ENCODE measurements at places on chromosomes 7 and 10.
A peak's percentile ranks its signal among the peaks of the same experiment; 100 is the strongest.

DNA sequence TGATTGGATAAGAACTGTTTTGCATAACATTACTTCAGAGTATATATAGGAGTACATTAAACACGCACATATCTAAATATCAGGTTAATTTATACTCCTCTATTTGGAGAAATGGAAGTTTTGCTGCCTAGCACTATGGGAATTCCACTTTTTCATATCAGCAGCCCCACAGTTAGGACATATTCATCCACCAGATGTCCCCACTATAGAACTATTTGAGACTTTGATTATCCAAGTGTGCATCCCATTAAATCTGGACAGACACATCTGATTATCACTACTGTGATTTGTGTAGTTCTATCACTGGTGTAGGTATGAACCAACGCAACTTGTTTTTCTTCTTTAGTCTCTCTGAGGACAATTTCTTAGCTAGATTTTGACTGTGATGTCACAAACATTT, 345.7 kb downstream of the THSD7A start:
- DNase-seq: no peak

GRCh38 chr7:18497800-18498199, 2.3 kb downstream of the HDAC9 start:
- no peak for DNase-seq

DNA sequence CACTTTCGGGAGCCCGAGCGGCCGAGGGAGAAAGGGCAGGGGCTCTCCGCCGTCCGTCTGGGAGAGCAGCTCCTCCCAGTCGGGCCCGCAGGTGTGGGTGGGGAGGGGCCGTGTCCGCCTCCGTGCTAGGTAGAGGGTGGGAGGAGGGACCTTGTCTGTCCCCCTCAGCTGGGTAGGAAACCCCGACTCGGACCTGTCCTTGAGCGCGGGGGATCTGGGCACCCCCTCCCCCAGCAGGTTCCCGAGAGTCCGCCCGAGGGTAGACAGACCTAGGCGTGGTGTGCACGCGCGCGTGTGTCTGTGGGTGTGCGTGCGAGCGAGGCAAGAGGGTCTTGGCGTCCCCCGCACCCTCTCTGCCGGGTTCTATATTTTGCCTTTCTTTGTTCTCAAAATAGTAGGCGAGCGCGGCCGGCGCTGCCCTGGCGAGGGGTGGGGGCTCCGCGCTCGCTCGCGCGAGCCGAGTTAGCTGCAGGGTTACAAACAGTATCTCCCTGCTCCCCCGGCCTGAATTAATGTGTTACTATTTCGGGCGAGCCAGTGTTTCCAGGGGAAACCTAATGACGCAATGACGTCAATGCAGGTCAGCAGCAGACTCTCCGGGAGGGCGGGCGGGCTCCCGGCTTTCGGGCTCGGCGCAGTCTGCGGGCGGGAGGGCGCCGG, 73.9 kb upstream of the LEP start:
- peak; percentile 14 for DNase-seq

DNA sequence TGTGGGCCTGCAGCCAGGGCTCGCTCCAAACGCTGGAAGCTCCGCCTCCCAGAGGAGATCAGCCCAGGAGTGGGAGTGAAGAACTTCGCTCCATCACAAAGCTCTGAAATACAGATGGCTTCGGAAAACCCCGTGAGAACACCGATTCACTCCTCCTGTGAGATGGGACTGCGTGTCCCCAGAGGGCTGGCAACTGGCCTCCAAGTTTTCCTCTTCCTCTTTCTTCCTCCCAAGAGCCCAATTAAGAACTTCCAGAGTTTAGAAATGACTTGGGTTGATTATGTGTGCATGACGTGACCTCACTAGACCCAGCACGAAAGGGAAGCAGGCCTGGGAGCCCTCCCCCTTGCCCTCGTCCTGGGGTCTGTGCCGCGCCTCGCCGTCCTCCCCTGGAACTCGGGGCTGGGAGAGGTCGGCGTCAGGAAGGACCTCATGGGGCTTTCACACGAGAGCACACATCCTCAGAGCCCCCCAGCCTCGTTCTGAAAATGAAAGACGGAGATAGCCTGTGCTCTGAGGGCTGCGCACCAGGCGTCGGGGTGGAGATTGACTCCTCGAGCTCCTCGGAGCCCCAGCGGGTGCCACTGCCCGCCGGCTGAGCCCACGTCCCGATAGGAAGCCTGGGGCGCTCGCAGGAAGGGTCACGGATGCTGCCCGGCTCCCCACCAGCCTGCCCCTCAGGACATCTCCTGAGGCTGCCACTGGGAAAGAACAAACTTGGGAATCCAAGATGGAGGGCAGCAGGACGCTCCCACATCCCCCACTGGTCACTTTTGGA, 37.8 kb downstream of the PTPRN2 start:
- DNase-seq: no peak

- no peak for DNase-seq
These were observed 28.7 kb downstream of the PRF1 start for GRCh38 chr10:70573599-70574506.

- no peak for DNase-seq
These were observed 41.6 kb downstream of the JAKMIP3 start for GRCh38 chr10:132107186-132107948.

DNA sequence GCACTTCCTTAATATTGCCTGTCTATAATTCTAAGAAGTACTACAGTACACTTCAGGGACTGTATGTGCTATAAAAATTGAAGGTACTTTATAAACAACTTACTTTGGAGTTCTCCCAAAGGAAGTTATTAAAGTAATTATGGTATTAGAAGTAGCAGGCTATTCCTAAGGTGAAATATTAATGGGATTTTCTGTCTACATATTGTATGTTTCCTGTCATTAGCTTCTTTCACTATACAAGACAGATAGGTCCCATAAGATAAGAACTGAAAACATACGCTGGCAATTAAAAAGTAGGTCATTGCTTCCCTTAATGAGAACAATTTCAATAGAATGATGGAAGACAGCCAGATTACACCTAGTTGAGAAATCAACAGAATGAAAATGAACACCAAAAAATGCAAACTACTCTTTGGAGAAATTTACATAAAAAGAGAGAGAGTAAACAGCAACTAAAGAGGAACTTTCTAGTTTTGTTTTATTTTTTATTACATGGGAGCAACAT, 147.0 kb downstream of the HBP1 start:
- DNase-seq: no peak

GRCh38 chr10:120768227-120768626, 82.9 kb upstream of the WDR11 start:
- DNase-seq: no peak

DNA sequence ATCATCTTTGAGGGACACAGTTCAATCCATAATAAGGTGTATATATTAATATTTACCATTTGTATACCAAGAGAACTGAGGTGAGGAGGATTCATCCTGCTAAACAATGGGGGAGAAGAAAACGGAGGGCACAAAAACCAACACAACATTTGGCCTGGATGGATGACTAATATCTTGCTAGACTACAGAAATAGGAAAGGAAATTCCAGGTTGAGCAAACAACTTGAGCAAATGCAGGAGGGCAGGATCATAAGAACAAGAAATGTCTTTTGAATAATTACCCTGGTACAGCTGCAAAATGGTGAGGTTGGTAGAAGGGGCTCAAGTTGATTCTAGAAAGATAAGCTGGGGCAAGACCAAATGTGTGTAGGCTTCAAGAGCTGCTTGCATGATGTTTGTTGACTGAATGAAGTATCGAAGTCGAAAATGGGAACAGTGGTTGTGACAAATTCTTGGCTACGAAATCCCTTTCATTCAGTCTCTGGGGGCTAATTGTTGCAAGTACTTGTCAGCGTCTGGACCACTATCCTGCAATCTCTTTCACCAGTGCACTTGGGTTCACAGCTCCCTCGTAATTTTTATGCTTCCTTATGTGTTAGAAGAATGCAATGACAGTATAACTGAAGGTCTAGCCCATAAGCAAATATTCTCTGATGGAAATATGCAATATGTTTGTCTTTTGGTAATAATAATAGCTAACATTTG, 176.2 kb downstream of the PTEN start:
- no peak for DNase-seq

DNA sequence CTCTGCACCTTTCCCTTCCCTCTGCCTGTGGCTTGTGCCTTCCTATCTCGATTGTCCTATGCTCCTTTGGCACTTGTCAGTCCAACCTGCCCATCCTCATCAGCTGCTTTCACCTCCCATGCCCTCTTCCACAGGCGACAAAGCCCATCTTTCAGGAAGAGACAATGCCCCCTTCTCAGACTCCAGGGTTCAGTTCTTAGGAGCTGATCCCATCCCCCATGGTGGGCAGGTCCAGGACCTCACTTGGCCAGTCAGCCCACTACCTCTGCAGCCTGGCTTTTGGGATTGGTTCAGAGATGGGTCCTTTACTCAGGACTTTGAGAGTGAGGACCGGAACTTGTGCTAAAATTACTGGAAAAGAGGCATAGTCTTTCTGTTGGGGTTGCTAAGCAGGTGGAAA, 74.0 kb upstream of the NANOS1 start:
- no peak for DNase-seq

DNA sequence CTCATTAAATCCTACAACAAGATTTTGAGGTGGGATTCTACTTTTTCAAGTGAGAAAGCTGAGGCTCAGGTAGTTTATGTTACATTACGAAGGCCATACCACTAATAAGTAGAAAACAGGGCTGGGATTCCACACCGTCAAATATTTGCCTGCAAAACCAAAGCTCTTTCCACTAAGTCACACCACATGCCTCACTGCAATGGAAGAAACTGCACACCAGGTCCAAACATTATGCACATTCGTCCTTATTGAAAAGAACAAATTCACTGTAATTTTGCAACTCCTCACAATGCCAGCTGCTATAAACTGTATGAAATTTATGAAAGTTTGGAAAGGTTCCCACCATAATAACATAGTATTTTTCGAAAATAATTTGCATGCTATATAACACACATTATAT, 66.5 kb downstream of the DGKB start:
- DNase-seq: no peak

DNA sequence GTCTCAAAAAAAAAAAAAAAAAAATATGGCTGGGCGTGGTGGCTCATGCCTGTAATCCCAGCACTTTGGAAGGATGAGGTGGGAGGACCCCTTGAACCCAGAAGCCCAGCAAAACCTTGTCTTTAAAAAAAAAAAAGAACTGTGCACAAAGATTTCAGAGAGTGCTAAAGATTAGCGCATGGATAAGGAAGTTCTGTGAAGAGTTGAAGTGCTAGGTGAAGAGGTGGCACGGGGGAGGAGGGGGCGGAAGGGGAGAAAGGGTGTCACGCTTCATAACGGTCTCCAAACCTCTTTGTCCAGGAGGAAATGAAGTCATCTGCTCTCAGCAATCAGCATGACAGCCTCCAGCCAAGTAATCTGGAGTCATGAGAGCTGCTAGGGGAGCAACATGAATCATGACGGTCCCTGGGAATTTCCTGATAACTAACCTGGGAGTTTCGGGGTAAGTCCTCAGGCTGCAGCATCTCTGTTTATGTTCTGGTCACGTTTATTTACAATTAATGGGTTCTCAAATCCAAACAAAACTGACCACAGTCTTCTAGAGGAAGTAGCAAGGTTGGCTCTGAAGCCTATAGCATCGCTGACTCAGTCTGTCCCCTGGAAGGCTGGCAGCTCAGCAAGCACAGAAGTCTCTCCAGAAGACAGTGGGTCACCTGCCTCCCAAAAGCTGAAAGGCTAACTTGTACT, 1.9 kb upstream of the PLAU start:
- DNase-seq: no peak

GRCh38 chr7:68250143-68250542, 1253.5 kb downstream of the TYW1 start:
- no peak for DNase-seq

GRCh38 chr10:128517167-128517566, 390.9 kb upstream of the MKI67 start:
- DNase-seq: no peak

GRCh38 chr10:122460891-122461293, 461 bp upstream of the HTRA1 start:
- no peak for DNase-seq

DNA sequence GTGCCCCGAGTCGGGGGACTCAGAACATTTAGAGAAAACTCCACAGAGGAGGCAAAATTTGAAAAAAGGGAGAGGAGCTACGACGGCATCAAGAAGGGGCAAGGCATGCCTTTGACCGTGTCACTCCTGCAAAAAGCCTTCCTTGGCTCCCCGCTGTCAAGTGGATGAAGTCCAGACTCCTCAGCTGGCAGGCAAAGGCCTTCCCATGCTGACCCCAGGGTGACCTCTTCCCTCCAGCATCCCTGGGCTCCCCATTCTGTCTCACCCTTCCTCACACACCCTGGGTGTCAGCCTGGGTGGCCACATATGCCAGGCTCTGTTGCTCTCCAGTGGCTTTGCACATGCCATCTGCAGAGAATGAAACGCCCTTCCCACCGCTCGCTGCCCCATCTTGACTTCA, 88.4 kb upstream of the ZMIZ1 start:
- DNase-seq: no peak

DNA sequence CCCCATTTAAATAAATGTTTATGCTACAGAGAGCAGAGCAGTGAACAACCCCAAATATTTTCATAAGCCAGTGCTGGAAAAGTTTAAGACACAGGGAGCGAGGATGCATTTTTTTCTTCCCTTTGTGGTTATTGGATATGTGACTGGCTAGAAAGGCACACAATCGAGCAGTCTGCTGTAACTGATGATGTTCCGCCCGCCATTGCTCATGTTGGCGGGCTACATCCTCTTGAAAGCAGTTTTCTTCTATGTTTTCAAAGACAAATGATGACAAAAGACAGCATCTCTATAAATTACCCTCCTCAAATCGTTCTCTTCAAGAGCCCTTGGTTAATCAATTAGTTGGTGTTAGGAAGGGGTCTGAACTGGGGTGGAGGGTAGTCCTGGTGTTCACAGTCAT, 269.8 kb downstream of the SKAP2 start:
- DNase-seq: no peak

GRCh38 chr10:127398971-127399365, 150.1 kb upstream of the NPS start:
- DNase-seq: no peak

DNA sequence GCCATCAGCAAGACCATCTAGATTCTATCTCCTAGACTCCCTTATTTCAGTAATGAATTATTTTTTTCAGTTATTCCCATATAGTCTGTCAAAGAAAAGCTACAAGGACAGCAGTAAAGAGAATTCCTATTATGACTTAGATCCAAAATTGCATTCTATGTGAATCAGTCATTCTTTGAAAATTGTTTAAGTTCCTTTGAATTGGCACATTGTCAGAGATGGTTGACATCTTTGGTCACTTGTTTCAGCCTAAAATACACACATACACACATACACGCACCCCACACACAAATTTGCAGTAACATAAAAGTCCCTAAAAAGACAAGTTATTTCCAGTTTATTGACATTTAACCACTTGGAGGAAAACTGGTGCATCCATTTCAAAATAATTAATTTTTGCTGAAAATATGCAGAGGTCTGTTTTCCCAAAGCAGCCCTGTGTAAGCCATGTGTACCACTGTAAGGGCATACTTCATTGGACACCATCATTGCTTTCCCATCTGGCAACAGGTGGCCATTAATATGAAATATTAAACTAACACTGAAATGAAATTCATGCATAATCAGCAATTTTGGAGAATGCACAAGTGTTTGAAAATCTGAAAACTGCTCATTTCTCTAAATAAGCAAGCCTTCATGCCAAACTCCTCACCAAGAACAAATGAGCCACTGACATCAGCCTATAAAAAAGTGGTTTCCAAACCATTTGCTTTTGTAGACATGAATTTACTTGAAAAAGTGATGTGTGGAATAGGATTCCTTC, 121.7 kb upstream of the COL1A2 start:
- no peak for DNase-seq

All from neural crest cell (in vitro differentiated cells).